ENCODE measurements at places on chromosomes 5 and 9. TPM values are rescaled to one million over a fixed set of nuclear protein-coding genes. Genes with fewer than 3 reads are reported as not detected.

- H3K27ac ChIP-seq, result no peak overlapping the region
- H3K27me3 ChIP-seq, result no peaks in the 10 kb centered on the region
- no peaks in the 10 kb centered on the region for H3K36me3 ChIP-seq
- no peaks in the 10 kb centered on the region for H3K4me1 ChIP-seq
Measured at GRCh38 chr5:43854697-43855292, 251.8 kb downstream of the NNT start.

DNA sequence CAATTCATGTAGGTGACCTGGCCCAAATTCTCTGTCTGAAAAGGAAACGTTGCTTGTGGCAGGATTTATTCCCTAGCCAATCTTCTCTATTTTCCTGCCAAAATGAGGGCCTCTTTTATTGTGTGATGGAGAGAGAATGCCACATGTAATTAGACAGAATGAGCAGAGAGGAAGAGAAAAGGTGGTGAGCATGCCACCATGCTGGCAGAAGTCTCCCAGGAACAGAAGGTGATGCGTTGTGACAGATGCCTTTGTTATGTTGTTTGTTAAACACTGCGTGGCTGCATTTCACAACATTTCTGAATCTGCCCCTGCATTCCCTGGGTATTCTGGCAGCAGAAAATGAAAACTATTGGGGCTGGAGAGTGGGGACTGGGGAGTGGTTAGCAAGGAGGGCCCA lies 577.6 kb downstream of the TLR4 start:
- H3K27ac ChIP-seq, result no peak overlapping the region
- no peaks in the 10 kb centered on the region for H3K4me1 ChIP-seq
- no peak for DNase-seq
- H3K27me3 ChIP-seq, result no peaks in the 10 kb centered on the region

SEPTIN8 gene
- 45.4 TPM for total RNA-seq

DNA sequence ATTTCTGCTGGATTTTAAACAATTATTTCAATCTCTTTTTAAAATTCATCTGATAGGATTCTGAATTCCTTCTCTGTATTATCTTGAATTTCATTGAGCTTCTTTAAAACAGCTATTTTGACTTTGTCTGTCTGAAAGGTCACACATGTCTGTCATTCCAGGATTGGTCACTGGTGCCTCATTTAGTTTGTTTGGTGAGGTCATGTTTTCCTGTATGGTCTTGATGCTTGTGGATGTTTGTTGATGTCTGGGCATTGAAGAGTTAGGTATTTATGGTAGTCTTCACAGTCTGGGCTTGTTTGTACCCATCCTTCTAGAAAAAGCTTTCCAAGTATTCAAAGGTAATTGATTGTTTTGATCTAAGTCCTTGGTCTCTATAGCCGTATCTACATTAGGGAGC lies 39.1 kb downstream of the DENND4C start:
- peaks cover 22% of the 10 kb centered on the region for H3K36me3 ChIP-seq
- no peaks in the 10 kb centered on the region for H3K27me3 ChIP-seq
- no peak for DNase-seq
- no peak overlapping the region for H3K27ac ChIP-seq

AJM1 gene
- total RNA-seq, result 5.7 TPM

CDK9 gene
- 79.1 TPM for total RNA-seq

DNA sequence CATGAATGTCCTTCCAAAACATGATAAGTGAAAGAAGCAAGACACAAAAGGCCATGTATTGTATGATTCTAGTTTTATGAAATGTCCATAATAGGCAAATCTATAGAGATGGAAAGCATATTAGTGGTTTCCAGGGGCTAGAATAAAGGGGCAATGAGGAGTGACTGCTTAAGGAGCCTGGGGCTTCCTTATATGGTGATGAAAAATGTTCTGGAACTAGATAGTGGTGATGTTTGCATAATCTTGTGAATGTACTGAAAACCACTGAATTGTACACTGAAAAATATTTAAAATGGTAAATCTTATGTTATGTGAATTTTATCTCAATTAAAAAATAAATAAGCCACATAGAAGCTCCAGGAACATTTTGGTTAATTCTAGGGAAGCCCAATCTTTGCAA lies 144.4 kb upstream of the ANKRD55 start:
- H3K27ac ChIP-seq, result no peak overlapping the region
- peaks cover 2% of the 10 kb centered on the region for H3K27me3 ChIP-seq
- no peak for DNase-seq
- no peak overlapping the region for H3K4me3 ChIP-seq

GRCh38 chr9:77793849-77794248 lies 145.7 kb upstream of the GNA14 start:
- no peak overlapping the region for H3K27ac ChIP-seq
- DNase-seq, result no peak

- no peaks in the 10 kb centered on the region for H3K4me1 ChIP-seq
- no peak overlapping the region for H3K4me3 ChIP-seq
- no peak overlapping the region for H3K27ac ChIP-seq
- no peak for DNase-seq
- peaks cover 2% of the 10 kb centered on the region for H3K27me3 ChIP-seq
- H3K36me3 ChIP-seq, result no peaks in the 10 kb centered on the region
Measured at GRCh38 chr9:91813176-91813795, 136.7 kb downstream of the ROR2 start.

DNA sequence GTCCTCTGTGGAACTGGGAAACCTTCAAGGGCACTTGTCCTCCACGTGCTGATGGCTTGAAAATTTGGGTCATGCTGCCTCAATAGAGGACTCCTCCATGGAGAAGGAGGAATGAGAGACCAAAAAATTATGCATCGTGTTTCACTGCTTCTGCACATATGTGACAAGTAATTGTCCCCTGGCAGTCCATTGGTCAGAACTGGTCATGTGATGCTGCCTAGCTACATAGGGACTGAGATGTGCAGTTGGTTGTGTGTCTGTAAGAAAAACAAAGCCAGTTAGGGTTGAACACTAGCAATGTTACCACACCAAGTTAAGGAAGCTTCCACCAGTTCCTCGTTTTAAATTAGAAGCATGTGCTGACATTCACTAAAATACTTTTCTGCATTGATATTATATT lies 201.9 kb upstream of the ANKH start:
- DNase-seq, result no peak
- no peak overlapping the region for H3K4me3 ChIP-seq
- no peak overlapping the region for H3K27ac ChIP-seq
- no peaks in the 10 kb centered on the region for H3K4me1 ChIP-seq
- H3K27me3 ChIP-seq, result no peaks in the 10 kb centered on the region
- H3K36me3 ChIP-seq, result no peaks in the 10 kb centered on the region

CCNO gene
- total RNA-seq, result not detected

DNA sequence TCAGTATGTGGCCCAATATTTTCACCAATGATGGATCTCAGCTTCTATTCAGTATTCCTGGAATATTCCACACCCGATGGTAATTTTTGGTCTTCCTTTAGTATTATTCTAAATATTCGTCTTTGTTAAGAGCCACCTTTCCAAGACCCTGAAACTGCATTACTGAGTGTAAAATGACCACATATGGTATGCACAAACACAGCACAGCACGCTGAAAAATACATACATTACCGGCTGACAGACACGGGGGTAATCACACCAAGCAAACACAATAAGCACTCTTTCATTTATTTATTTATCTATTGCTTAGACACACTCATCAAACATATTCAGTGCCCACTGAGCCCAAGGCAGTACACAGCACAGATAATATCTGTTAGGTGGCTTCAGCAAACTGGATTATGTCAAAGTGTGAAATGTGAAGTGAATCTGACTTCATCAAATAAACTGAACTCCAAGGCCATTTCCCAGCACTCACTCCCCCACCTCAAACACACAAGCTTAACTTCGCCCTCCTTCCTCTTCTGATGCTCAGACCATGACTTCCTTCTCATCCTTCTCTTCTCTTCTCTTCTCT lies 1637.8 kb upstream of the C9orf72 start:
- no peak for DNase-seq
- H3K36me3 ChIP-seq, result no peaks in the 10 kb centered on the region
- peaks cover 2% of the 10 kb centered on the region for H3K4me1 ChIP-seq
- peaks cover 48% of the 10 kb centered on the region for H3K27me3 ChIP-seq
- H3K27ac ChIP-seq, result no peak overlapping the region
- no peak overlapping the region for H3K4me3 ChIP-seq

- H3K36me3 ChIP-seq, result no peaks in the 10 kb centered on the region
- H3K27ac ChIP-seq, result no peak overlapping the region
Measured at GRCh38 chr5:126961702-126962101, 68.7 kb downstream of the MARCHF3 start.

Data from activated CD4-positive, alpha-beta T cell treated with anti-CD3 and anti-CD28 coated beads, Interleukin-2, amount 10 ng/mL, durations not matched to agents 24 days and 14 days (primary cell).